ENCODE measurements at places on chromosomes 1 and 21. TPM values are rescaled to one million over a fixed set of nuclear protein-coding genes. Genes with fewer than 3 reads are reported as not detected.

- H3K27me3 ChIP-seq = peaks cover 26% of the 10 kb centered on the region
- H3K4me1 ChIP-seq = peaks cover 19% of the 10 kb centered on the region
- no peak for DNase-seq
- peak overlapping the region; percentile 42 for H3K27ac ChIP-seq
These were observed 932 bp downstream of the RPF1 start for GRCh38 chr1:84479998-84480397.

- H3K4me3 ChIP-seq = no peak overlapping the region
- H3K4me1 ChIP-seq = no peaks in the 10 kb centered on the region
- H3K27me3 ChIP-seq = no peaks in the 10 kb centered on the region
- peaks cover 34% of the 10 kb centered on the region for H3K36me3 ChIP-seq
These were observed 47.1 kb downstream of the PACC1 start for GRCh38 chr1:212367474-212368072.

- no peaks in the 10 kb centered on the region for H3K27me3 ChIP-seq
- no peak overlapping the region for H3K4me3 ChIP-seq
- peaks cover 9% of the 10 kb centered on the region for H3K4me1 ChIP-seq
- no peak for DNase-seq
These were observed 30.9 kb downstream of the SLC66A1 start for GRCh38 chr1:19342894-19343616.

- H3K27me3 ChIP-seq = peaks cover 11% of the 10 kb centered on the region
- no peak overlapping the region for H3K27ac ChIP-seq
- H3K4me1 ChIP-seq = no peaks in the 10 kb centered on the region
- no peak for DNase-seq
These were observed 10.8 kb downstream of the KCNA2 start for GRCh38 chr1:110595353-110595710.

ADGRL2 gene
- total RNA-seq = 76.3 TPM

- H3K27me3 ChIP-seq = no peaks in the 10 kb centered on the region
- H3K4me3 ChIP-seq = no peak overlapping the region
- H3K36me3 ChIP-seq = peaks cover 13% of the 10 kb centered on the region
- peaks cover 16% of the 10 kb centered on the region for H3K4me1 ChIP-seq
These were observed 51.1 kb downstream of the KCNH1 start for GRCh38 chr1:211082824-211083223.
